Stimulated activated CD8-positive, alpha-beta memory T cell treated with anti-CD3 and anti-CD28 coated beads, Interleukin-15, amount 100 ng/mL, for 24 hours (primary cell): ENCODE measurements at places on chromosomes 16 and 17.

- no peak for DNase-seq
These were observed 23.4 kb upstream of the CES5A start for GRCh38 chr16:55898592-55898991.

DNA sequence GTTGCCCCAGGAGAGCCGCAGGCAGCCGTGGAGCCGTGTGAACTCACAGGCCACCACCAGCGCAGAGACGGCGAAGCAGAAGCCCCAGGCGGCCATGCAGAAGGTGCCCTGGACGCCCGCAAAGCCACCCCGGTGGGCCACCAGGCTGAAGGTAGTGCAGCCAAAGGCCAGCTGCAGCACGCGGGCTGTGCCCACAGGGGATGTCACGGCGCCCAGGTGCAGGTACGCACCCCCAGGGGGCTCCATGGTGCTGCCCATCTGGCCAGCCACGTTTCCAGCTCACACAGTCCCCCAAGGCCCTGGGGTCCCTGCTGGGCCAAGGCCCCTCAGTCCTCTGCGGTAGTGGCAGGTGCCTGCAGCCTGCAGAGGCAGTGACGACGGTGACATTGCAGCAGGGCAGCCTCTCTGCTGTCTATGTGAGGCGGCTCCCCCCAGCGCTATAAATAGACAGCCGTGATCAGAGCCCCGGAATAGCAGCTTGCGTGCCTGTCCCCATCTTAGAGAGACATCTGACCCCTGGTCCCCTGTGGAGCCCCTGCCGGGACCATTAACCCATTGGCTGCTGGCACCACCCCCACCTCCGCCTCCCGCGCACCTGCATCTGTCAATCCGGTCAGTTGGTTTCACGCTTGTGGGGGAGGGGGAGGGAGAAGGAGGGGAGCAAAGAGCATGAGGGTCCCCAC is 4.5 kb upstream of the PYCR1 start:
- no peak for DNase-seq

DNA sequence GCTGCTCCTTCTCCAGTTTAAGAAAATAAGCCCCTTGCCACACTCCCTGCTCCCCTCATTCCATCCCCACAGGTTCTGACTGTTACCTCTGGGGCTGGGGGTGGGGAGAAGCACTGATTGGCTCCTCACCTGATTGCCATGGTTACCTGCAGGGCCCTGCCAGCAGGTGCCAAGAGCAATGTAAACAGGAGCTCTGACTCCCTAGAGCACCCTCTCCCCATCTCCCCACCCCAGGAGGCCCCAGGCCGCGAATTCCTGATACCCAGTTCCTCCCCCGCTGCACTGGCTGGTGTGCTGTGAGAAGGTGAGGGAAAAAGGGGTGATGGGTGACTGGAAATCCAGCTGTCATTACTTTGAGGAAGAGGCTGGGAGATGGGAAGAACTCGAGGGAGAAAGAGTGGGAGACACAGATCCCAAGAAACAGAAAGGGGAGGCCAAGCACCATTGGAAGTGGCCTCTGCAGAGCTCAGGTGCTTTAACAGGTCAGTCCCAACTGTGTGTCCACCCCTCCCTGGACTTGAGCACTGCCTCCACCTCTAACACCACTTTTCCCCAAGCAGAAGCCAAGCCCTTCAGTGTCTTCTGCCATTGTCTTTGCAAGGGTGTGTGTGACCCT is 4.5 kb downstream of the PCGF2 start:
- no peak for DNase-seq

GRCh38 chr17:16474012-16474725 is 17.8 kb downstream of the LRRC75A start:
- DNase-seq = no peak

GRCh38 chr16:28165598-28165997 is 46.2 kb downstream of the XPO6 start:
- DNase-seq = no peak

DNA sequence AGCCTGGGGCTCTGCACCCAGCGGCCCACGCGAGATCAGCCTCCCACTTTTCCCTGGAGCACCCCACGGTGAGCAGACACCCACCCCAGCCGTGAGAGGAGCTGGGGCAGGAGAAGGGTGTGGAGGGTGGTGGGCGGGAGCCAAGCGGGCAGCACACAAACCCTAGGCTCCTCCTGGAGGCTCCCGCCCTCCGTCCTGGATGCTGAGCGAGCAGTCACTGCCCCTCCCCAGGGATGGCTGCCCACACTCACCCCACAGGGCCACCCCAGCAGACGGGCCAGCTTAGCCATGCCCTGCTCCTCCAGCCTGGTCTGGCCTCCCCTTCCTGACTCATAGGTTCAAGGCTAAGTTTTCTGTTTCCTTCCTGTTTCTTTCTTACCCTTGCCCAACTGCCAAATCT is 15.7 kb upstream of the ABCC3 start:
- DNase-seq = no peak

DNA sequence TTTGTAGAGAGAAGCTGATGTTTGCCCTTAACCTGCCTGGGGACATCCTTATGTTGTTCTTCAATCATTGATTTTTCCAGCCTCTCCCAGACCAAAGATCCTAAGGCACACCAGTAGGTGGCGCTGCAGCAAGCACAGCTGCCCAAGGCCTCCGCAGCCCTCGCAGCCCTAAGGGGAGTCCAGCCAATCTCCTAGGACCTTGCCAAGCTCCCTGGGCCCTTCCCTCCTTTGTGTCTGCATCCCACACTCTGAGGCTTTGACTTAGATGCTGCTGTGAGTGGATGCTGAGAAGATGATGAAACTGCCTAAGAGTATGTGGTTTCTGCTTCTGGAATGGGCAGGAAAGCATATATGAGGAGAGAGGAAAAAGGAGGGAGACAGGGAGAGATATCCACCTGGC is 47.1 kb downstream of the SPACA3 start:
- DNase-seq = no peak

DNA sequence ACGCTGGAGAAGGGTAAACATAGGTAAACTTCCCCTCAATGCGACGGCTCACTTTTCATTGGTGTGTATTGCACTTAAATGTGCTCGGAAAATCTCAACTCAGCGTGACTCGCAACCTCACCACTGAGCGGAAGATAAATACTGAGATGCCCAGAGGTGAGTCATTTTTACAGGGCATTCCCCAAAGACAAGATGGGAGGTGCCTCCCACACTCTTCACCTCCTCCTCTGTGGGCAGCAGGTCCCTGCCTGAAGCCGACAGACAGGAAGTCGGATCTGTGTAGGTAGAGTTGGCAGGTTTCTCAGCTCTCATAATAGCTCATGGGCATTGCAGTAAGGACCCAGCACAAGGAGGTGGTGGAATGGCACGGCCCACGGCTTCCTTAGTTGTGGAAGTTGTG is 274.6 kb upstream of the HSBP1 start:
- no peak for DNase-seq

- no peak for DNase-seq
These were observed 559 bp downstream of the ITGAM start for GRCh38 chr16:31260136-31260931.

DNA sequence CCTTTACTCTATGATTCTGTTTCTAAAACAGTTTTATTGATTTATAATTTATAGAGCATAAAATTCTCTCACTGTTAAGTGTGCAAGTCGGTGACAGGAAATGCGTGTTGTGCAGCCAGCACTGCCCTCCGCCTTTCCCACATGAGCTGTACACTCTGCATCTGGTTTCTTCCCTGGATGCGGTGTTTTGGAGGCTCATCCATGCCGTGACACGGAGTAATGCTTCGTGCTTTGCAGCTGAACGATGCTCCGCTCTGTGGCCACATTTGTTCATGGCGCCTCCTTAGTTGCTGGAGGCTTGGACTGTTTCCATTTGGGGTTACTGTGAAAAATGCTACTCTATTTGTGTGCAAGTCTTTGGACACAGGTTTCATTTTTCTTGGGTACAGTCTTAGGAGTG is 7.2 kb upstream of the IGFALS start:
- no peak for DNase-seq

DNA sequence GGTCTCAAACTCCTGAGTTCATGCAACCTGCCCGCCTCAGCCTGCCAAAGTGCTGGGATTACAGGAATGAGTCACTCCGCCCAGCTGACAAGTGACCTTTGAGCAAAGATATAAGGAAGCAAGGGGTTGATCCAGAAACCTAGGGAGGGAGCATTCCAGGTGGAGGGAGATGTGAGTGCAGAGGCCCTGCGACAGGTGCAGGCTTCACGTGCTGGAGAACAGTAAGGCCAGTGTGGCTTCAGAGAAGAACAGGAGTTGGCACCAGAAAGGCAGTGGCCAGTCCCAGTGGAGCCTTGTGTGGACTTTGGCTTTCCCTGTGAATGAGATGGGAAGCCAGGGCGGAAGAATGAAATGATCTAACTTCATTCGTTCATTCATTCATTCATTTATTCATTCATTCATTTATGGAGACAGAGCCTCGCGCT is 73.6 kb upstream of the HAS3 start:
- no peak for DNase-seq

GRCh38 chr16:46828292-46828691 is 2.7 kb downstream of the C16orf87 start:
- no peak for DNase-seq
